Naive thymus-derived CD4-positive, alpha-beta T cell (primary cell): ENCODE measurements at places on chromosomes 2 and 18. TPM values are rescaled to one million over a fixed set of nuclear protein-coding genes. Genes with fewer than 3 reads are reported as not detected.

The MARS2 gene
- 7.7 TPM for polyA plus RNA-seq

The MEIS1 gene
- polyA plus RNA-seq: not detected

The NYAP2 gene
- polyA plus RNA-seq: not detected

The NPHP1 gene
- polyA plus RNA-seq: 0.54 TPM

The LRP2 gene
- not detected for polyA plus RNA-seq

The MALT1 gene
- 43.8 TPM for polyA plus RNA-seq

The NCKAP5 gene
- polyA plus RNA-seq: not detected

The DYNAP gene
- not detected for polyA plus RNA-seq

The ANKRD62 gene
- polyA plus RNA-seq: not detected

The TMEM178A gene
- polyA plus RNA-seq: not detected

DNA sequence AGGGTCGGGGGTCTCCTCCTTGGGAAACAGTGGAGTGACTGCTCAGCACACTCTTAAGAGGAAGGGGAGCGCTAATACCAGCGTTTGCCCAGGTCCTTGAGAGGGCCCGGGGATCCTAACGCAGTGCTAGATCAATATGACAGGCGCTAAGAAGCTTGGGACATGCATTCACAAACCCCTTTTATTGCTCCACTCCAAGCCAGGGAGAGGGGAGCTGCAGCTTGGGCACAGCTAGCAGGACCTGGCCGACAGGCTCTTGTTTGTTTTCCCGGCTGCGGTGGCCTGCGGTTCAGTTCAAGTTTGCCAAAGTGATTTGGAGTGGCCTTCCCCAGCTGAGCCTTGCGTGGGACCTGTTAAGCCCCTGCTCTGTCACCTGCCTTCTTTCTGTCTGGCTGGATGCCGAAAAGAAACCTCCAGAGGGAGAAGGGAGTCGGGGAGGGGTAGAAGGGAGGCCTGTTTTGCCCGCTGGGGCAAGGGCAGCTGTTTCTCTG is 152.1 kb downstream of the GLI2 start:
- no peaks in the 10 kb centered on the region for H3K27me3 ChIP-seq
- no peaks in the 10 kb centered on the region for H3K4me1 ChIP-seq
- H3K36me3 ChIP-seq: no peaks in the 10 kb centered on the region

DNA sequence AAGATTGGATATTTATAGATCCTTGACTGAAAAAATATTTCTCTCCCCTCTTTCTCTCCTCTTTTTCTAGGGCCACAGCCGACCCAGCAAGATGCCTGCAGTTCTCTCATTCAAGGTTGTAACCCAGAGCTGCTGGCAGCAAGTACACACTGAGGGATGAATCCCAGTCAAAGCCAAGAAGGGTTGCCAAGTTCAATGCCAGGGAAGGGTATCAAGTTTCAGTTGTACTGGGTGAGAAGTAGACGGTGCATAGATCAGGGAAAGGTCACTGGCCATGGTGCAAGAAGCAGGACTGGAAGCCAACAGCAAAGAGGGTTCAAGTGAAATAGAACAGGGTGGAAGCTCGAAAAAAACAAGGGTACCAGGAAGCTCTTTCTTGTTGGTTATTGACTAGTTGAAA is 170.2 kb downstream of the NRP2 start:
- H3K36me3 ChIP-seq: no peaks in the 10 kb centered on the region
- no peak for DNase-seq
- no peak overlapping the region for H3K27ac ChIP-seq
- H3K4me3 ChIP-seq: no peak overlapping the region
- H3K4me1 ChIP-seq: no peaks in the 10 kb centered on the region
- H3K27me3 ChIP-seq: no peaks in the 10 kb centered on the region

- no peak for DNase-seq
- no peak overlapping the region for H3K4me3 ChIP-seq
- no peak overlapping the region for H3K27ac ChIP-seq
- no peaks in the 10 kb centered on the region for H3K36me3 ChIP-seq
Observed at GRCh38 chr18:42412281-42412680, 457.2 kb downstream of the PIK3C3 start.

DNA sequence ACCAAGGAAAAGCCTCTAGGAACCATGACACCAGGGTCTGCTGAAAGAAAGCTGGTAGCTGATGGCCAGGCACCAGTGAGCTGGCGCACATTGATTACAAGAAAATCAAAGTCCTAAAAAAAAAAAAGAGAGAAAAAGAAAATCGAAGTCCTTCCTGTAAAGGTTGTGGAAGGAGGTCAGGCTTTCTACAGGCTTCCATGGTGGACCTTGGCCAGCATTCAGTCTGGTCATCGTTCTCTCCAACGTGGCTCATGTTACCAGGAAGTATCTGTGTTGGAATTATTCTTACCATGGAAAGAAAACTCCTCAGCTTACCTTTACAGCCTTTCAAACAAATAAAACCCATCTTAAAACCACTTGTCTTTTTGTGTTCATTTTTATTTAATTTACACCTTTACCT is 65.6 kb downstream of the CYB5A start:
- no peaks in the 10 kb centered on the region for H3K4me1 ChIP-seq
- no peaks in the 10 kb centered on the region for H3K27me3 ChIP-seq
- H3K36me3 ChIP-seq: no peaks in the 10 kb centered on the region
- no peak for DNase-seq
- H3K27ac ChIP-seq: no peak overlapping the region

DNA sequence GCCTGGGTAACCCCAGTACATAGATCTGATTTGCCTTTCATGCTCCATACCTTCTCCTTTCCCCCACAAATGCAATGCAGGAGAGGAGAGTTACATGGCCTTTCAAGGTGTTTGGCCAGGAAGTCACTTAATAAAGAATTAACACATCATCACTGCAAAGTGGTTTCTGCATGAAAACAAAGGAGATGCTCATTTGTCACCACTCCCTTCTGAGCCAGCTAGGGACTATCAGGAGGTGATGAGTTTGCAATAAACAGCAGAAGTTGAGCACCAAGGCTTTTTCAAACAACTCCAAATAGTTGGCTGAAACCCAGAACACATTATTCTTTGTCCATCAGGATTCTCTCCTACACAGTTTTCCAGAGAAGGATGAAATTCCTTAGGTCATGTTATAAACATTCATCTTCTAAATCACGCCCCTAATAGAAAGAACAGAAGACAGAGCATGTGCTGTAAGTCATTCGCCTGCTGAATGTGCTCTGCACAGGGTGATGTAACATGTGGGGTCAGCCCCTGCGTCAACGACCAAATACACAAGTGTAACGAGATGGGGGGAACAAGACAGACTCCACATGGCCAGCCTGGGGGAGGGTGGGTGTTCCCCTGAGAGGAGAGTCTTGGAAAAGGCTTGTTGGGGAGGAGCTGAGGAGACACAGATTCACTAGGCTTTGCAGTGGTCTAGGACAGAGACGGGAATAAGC is 87.3 kb upstream of the RMDN2 start:
- no peaks in the 10 kb centered on the region for H3K27me3 ChIP-seq
- no peaks in the 10 kb centered on the region for H3K36me3 ChIP-seq

DNA sequence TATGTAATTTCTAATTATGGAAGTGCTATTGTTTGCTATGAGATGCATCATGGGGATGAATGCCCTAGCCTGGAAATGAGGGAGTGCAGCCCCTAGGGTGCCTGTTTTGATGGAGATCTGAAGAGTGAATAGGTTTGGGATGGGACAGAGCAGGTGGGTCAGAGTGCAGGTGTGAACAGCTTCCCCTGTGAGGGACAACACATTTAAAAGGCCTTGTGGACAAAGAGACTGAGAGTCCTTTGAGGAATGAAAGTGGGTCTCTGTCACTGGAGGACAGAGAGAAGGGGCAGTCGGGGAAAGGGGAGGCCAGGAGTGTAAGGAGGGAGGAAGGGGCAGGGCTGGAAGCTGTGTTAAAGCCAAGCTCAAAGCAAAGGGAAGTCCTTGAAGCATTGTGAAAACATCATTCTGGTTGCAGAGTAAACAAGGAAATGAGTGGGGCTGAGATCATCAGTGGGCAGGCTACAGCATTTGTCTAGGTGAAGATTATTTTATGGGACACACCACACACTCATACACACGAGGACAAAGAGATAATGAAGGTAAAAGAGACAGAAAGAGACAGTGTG is 877.6 kb downstream of the SLC4A3 start:
- H3K27me3 ChIP-seq: no peaks in the 10 kb centered on the region
- no peaks in the 10 kb centered on the region for H3K4me1 ChIP-seq
- no peak overlapping the region for H3K4me3 ChIP-seq
- DNase-seq: no peak

DNA sequence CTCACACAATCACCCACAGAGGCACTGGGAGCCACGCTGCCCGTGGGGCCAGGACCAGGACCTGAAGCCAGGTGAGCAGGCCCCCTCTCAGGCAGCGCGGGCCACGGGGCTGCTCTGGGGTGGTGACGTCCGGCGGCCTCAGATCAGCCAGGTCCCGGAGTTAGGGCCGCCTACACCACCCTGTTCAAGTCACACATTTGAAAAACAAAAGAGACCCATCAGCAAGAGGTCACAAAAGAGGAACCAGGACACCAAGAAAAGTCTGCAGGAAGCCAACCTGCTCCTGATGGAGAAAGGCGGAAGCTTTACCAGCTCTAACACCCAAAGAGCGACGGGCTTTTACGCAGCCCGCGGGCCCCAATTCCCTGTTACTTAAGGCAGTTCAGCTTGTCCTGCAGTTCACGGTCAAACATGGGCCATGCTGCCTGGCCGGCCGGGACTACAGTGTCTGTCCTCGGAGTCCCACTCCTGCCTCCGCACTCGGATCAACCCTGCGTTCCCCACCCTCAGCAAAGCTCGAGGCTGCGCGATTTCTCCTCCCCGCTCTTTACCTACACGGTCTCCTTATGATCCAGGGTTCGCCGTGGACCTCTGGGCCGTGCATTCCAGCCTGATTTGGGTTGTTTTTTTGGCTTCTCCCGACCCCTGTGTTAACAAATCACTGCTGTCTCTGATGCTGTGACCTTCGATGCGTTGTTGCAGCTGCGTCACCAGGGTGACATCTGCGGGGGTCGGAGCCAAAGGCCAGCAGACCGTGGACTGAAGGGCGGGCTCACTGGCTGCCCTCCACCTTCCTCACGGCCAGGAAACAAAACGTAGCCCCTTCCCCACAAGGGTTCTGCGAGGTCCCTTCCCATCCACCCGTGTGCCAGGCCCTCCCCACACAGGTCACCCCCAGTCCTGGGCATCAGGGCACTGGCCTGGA is 31.0 kb downstream of the SNORC start:
- H3K27ac ChIP-seq: no peak overlapping the region
- H3K27me3 ChIP-seq: no peaks in the 10 kb centered on the region
- no peaks in the 10 kb centered on the region for H3K4me1 ChIP-seq
- H3K36me3 ChIP-seq: no peaks in the 10 kb centered on the region
- no peak for DNase-seq

GRCh38 chr18:76346490-76347130 is 148.4 kb downstream of the ZNF516 start:
- H3K4me3 ChIP-seq: no peak overlapping the region
- H3K27me3 ChIP-seq: no peaks in the 10 kb centered on the region
- no peaks in the 10 kb centered on the region for H3K36me3 ChIP-seq

- H3K27me3 ChIP-seq: no peaks in the 10 kb centered on the region
- no peak overlapping the region for H3K4me3 ChIP-seq
Observed at GRCh38 chr2:239522002-239522739, 121.4 kb upstream of the HDAC4 start.

DNA sequence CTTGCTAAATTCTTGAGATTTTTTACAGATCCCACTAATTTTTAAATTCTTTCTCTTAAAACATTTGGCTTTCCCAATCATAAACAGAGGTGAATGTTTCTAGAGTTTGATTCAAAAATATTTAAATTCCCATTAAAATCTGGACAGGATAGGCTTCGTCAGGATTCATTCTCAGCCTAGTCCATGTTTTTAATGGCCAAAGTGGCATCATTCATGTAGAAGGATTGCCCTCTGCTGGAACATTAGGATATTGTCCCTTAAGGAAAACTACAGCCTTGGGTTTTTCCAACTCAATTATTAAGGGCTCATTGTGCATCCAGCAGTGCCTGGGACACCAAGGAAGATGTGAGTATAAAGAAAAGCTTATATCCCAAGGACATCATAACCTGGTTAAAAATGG is 71.7 kb downstream of the TPGS2 start:
- no peaks in the 10 kb centered on the region for H3K36me3 ChIP-seq
- no peak for DNase-seq
- H3K4me1 ChIP-seq: no peaks in the 10 kb centered on the region
- H3K4me3 ChIP-seq: no peak overlapping the region

- H3K27ac ChIP-seq: no peak overlapping the region
- no peaks in the 10 kb centered on the region for H3K36me3 ChIP-seq
- H3K4me3 ChIP-seq: no peak overlapping the region
- H3K27me3 ChIP-seq: no peaks in the 10 kb centered on the region
- H3K4me1 ChIP-seq: no peaks in the 10 kb centered on the region
Observed at GRCh38 chr2:1910021-1910420, 165.7 kb upstream of the PXDN start.

GRCh38 chr18:27735117-27735516 is 441.8 kb downstream of the CDH2 start:
- no peak for DNase-seq
- no peaks in the 10 kb centered on the region for H3K4me1 ChIP-seq
- H3K4me3 ChIP-seq: no peak overlapping the region
- no peaks in the 10 kb centered on the region for H3K36me3 ChIP-seq
- H3K27ac ChIP-seq: no peak overlapping the region

- H3K27ac ChIP-seq: no peak overlapping the region
- H3K36me3 ChIP-seq: no peaks in the 10 kb centered on the region
- no peak overlapping the region for H3K4me3 ChIP-seq
Observed at GRCh38 chr2:121570036-121570666, 39.5 kb downstream of the RNU4ATAC start.

GRCh38 chr2:143801561-143801960 is 672.3 kb downstream of the ARHGAP15 start:
- no peaks in the 10 kb centered on the region for H3K36me3 ChIP-seq
- no peaks in the 10 kb centered on the region for H3K4me1 ChIP-seq
- H3K4me3 ChIP-seq: no peak overlapping the region
- H3K27ac ChIP-seq: no peak overlapping the region
- no peaks in the 10 kb centered on the region for H3K27me3 ChIP-seq
- DNase-seq: no peak

DNA sequence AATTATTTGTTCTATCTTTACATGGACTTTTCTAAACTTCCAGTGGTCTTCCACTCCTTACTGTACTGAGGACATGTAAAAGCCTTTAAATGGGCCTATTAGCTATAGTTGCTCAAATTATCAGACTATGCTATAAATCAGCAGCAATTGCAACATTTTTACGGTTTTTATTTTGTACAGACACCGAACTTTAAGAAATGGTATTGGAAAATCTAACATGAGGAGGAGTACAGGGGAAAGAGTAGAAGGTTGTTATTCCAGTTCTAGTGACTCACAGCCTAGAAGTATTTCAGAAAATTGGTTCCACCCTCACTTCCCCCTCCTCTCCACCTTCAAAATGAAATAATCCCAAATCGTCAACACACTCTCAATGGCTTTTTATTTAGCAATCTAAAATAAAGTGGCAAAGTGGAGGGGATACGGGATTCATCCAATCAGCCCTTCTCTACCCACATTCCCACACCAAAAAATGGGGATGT is 1.1 kb downstream of the NCKAP1 start:
- H3K27ac ChIP-seq: no peak overlapping the region
- no peaks in the 10 kb centered on the region for H3K36me3 ChIP-seq
- DNase-seq: no peak
- peaks cover 26% of the 10 kb centered on the region for H3K4me1 ChIP-seq
- H3K4me3 ChIP-seq: no peak overlapping the region

- H3K27me3 ChIP-seq: no peaks in the 10 kb centered on the region
- peak overlapping the region; percentile 63 for H3K27ac ChIP-seq
- H3K4me1 ChIP-seq: peaks cover 5% of the 10 kb centered on the region
- DNase-seq: peak; percentile 41
Observed at GRCh38 chr18:54946149-54946581, 13.1 kb downstream of the CCDC68 start.

- no peak for DNase-seq
- H3K4me1 ChIP-seq: peaks cover 31% of the 10 kb centered on the region
- no peak overlapping the region for H3K27ac ChIP-seq
- H3K27me3 ChIP-seq: no peaks in the 10 kb centered on the region
- H3K36me3 ChIP-seq: no peaks in the 10 kb centered on the region
Observed at GRCh38 chr18:58662118-58662517, 9.1 kb upstream of the MALT1 start.

GRCh38 chr2:165969227-165969626 is 15.7 kb upstream of the TTC21B start:
- no peak overlapping the region for H3K27ac ChIP-seq
- H3K4me1 ChIP-seq: no peaks in the 10 kb centered on the region
- DNase-seq: no peak
- no peak overlapping the region for H3K4me3 ChIP-seq
